Fibroblast of skin of left quadriceps (primary cell): ENCODE measurements at places on chromosomes 2 and 18.

GRCh38 chr2:96535331-96535730, 1.2 kb upstream of the ARID5A start:
- DNase-seq, result no peak

DNA sequence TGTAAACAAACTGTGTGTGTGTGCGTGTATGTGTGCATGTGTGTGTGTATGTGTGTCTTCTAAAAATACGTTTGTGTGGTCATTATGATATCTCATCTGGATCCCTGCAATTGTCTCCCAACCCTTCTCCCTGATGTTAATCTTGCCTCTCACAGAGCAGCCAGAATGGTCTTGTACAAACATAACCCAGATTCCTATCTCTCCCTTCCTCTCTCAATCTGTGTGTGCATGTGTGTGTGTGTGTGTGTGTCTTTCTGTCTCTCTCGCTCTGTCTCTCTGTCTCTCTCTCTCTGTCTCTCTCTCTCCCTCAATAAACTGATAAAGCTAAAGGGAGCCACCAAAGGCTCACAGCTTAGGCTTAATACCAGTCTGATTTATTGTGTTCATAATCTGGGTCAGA, 210.8 kb downstream of the PAX3 start:
- no peak for DNase-seq

DNA sequence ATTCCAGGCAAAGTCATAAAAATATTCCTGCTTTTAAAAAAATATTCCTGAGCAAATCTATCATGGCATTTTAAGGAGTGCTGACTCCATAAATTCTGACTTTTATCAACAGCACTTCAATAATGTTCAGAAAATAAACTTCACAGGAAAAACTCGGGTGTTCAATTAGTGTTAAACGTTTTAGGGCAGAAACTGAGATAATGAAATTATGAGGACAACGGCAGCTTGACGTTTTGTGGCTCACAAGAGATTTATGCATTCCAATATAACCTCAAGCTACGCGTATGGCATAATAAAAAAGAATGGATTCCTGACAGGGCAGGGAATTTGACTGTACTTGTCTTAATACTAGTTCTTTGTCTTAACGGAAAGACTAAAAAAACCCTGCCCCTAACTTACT, 133.2 kb downstream of the ICOS start:
- DNase-seq, result no peak

- DNase-seq, result no peak
These were observed 633.2 kb downstream of the FBXO15 start for GRCh38 chr18:73514449-73514848.

DNA sequence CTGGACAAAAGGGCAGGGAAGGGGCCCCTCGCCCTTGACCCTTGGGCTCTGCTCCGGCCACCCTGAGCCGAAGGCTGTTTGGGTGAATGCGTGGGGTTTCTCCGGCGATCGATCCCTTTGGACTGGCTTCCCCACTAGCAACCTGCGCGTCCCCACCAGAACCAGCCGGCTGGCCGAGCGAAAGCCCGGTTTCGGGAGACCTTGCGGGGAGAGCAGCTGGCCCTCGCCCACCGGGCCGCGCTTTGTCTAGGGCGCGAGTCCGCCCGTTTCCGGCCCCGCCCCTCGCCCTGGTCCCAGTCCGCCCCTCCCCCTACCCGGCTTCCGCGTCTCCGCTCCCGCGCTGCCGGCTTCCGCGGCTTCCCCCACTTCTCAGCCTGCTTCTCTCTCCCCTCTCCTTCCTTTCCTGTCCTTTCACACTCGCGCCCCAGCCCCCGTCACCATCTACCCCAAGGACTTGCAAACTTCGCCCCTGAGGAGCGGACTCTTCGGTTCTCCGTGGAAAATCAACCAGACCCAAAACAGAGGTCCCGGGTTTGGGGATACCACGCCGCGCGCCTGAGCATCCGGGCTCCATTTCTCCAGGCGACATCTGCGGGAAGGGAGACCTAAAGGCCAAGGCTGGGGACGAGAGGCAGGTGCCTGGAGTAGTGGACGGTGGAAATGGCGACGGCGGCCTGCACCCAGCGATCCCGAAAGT, 48.0 kb upstream of the ATP6V1B1 start:
- DNase-seq, result no peak

DNA sequence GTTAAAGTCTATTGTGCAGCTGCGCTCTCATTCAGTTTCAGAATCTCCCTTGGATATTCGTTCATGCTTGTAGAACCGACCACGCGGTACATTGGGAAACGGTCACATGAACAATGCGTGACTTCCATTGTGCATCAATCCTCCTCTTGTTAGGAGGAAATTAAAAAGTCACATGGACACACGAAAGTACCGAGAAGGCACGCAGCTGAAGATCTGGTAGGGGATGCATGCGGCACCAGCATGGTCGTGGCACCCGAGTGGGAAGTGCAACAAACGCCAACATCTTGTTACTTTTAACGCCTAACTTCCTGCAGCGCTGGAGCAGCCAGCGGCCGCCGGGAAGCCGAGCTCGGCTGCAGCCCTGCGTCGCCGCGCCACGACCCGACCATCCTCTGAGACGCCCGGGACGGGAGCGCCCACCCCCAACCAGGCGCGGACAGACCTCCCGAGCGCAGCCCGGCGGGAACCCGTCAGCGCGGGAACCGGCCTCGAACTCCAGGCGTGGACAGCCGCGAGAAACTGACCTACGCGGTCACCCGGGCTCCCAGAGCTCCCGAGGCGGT, 412 bp downstream of the OSBPL1A start:
- no peak for DNase-seq

GRCh38 chr2:205273148-205273547, 409.2 kb upstream of the NRP2 start:
- no peak for DNase-seq

DNA sequence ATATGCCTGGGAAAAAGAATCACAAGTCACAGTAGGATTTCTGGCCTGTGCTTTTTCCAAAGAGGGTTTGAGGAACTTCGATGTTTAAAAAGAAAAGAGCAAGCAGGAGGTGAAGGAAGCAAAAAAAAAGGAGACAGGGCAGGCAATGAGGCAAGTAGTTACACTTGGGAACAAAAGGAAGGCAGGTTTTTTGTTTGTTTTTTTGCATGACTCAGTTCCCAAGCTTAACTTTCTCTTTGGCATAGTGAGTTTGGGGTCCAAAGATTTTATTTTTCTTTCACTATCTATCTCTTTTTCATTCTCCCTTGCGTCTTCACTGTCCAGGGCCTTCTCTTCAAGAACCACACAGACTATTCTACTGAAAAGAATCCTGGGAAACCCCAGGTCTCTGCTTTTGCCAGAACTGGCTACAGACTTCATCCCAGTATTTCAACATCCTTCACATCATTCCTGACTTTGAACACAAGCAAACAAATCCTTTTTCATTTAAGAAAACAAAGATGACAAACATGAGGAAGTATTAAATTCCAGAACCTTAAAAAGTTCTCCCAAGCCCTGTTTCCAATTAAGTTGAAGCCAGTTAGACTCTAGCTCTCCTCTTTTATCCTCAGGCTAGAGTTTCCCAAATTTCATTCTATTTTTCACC, 210.7 kb upstream of the RND3 start:
- DNase-seq, result peak; percentile 70

- DNase-seq, result no peak
These were observed 136.8 kb downstream of the TMEM163 start for GRCh38 chr2:134581877-134582546.

DNA sequence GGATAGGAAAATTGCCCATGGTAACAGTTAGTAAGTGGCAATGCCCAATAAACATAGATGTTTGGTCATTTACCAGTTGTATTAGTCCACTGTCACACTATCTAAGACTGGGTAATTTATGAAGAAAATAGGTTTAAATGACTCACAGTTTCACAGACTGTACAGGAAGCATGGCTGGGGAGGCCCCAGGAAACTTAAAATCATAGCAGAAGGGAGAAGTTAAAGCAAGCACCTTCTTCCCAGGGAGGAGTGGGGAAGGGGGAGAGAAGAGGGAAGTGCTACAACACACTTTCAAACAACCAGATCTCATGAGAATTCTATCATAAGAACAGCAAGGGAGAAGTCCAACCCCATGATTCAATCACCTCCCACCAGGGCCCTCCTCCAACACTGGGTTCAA, 23.4 kb downstream of the NR4A2 start:
- DNase-seq, result no peak

DNA sequence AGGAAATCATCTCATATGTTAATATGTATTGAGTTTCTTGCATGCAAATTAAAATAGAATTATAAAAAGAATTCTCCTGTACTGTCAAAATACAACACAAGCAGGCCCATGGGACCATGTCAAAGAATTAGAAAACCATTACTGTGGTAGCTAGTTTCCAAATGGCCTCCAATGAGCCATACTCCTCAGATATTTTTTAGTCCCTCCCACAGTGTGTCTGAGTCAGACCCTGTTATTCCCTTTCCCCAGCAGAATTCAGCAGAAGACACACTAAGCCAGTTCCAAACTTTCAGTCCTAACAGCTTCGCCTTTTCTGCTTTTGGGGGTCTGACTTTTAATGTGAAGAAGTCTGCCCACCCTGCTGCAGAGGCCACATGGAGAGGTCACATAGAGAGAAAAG, 86.7 kb downstream of the FIGN start:
- DNase-seq, result no peak

DNA sequence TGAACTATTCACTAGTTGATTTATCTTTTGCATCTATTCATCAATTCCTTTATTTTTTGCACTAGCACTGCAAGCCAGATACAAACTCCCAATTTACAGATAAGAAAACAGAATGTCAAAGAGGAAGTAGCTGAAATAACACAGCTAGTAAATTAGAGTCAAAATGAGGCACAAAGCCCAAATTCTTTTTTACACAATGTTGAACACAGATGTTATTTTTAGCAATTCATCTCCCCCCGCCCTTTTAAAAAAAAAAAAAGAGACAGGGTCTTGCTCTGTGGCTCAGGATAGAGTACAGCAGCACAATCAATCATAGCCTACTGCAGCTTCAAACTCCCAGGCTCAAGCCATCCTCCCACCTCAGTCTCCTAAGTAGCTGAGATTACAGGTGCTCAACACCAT, 127.8 kb downstream of the CCBE1 start:
- DNase-seq, result no peak

- no peak for DNase-seq
These were observed 130.4 kb downstream of the NRXN1 start for GRCh38 chr2:50901510-50901909.

- no peak for DNase-seq
These were observed 3.0 kb downstream of the HOXD8 start for GRCh38 chr2:176132205-176133171.

DNA sequence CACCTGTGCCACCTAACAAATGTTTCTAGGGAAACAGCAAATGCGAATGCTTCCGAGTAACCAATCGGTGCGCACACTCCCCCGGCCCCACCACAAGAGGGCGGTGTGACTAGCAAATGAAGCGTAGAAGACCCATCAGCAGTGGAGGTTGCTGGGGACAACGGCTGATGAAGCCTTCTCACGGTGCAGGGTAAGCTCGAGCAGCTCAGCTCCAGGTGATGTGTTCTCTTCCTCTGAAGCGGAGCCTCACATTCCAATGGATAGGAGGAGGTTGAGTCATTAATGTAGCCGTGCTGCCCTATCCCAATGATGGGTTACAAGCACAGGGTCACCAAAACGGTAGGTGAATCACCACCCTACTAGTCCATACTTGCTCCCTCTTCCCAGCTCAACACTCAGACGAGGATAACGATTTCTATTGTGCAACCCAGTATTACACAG, 127.6 kb upstream of the TWIST2 start:
- DNase-seq, result no peak

- DNase-seq, result peak; percentile 60
These were observed 1.4 kb downstream of the WNT6 start for GRCh38 chr2:218860950-218861381.

DNA sequence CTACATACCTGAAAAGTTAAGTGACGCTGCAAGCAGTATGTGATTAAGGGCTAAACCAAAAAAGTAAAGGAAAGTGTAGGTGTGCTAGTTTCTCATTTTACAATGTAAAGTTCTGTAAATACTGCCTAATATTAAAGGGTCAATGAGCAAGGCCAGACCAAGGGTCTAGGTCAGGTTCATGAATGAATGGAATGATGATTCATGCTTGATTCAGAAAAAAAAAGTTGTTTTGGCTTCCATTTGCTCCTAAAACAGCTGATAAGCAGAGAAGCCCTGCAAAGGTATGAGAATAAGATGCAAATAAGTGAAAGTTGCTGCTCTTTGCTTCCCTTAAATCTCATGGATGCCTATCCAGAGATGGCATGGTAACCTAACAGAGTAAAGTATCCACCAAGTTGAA, 61.3 kb downstream of the PTRHD1 start:
- DNase-seq, result no peak

DNA sequence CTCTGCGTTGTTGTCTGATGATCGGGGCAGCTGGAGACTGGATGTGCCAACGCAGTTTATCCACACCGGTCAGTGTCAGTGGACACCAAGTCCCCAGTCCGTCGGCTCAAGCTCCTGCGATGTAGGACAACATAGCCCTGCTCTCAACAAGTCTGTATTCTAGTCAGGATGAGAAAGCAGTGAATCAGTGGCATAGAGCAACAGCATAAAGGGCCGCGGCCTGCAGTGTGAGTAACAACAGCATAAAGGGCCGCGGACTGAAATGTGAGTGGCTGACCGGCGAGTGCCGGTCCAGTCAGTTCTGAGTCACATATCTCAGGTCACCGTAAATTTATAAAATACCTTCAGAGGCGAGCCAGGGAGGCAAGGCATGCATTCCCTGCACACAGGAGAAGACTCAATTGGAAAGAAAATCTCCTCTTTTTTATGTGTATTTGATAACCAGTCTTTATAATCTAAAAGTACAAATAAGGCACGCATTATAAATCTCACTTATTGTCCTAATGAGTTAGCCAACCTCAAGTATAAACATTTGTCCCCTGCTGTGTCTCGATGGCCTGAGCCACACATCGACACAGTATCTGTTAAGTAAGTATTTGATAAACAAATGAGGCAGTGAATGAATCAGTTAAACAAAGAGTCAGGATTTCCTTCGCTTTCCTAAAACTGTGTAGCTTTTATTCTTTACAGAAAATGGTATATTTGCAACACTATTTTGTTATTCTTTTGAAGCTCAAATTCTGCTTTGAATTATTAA, 33.8 kb upstream of the NFATC1 start:
- DNase-seq, result no peak

DNA sequence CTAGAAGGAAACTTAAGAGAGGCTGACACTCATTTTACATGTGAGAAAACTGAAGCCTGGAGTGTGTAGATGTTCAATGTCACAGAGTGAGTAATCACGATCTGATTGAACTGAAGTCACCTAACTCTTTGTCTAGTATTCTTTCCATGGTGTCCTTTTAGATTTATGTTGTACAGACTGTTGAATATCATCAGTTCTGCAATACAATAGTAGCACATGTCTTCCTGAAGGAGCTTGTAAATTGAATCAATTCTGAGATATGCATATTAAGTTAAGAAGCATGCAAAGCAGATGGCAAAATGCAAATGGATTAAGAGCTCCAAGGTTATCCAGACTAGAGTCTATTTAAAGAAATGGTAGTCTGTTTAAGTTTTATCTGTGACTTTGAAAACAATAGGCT, 484.9 kb upstream of the CRIM1 start:
- DNase-seq, result no peak

GRCh38 chr2:197442857-197443256, 8.0 kb upstream of the SF3B1 start:
- no peak for DNase-seq

DNA sequence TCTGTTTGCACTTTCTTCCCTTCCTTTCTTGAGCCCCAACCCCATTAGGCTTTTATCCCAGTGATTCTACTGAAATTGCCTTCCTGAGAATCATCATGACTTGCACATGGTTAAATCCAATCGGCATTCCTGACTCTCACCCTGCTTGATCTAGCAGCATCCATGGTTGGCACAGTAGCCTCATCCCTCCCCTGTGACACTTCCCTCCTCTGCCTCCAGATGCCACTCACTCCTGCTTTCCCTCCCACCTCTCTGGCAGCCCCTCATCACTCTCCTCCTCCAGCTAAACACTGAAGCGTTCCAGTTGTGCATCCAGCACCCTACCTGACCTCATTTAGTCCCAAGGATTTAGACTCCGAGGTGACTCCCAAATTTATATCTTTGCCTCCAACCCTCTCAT, 114.7 kb downstream of the GALNT14 start:
- no peak for DNase-seq
